Coronary artery (tissue), 2 donors: ENCODE measurements at places on chromosomes 5 and 9.

GRCh38 chr5:68382640-68383039, 167.1 kb downstream of the PIK3R1 start:
- DNase-seq: no peak

DNA sequence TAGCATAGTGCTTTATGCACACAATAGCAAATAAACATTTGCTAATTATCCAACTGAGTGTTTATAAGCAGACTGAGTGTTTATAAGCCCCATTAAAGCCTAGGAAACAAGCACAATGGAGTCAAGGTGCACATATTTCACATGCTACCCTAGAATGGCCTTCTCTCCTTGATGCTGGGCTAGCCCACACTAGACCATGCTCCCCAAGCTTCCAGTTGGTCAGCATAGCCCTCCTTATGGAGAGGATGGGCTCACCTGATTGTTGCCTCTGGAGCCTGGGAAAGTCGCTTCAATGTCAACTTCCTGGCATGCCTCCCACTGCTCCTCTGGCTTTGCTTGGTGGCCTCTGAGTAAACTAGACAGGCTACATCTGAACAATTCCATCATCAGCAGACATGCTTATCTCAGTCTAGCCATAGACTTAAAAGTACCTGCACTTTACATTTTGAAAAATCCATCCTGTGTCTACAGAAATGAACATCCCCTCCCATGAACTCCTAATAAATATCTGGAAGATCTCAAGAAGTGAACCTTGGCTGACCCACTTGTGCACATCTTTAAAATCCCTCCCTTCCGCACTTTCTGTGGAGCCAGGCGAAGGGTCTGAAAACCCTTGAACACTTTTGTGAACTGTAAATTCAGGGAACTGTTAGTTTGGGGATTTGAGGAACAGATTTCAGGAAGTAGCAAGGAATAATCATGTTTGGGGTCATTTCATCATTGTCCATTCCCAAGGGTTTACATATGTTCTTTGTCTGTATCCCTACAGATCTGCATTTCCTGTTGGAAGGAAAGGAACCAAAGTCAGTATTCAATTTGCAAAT, 486.6 kb downstream of the ARHGEF28 start:
- DNase-seq: no peak

- DNase-seq: no peak
These were observed 74.5 kb upstream of the MEGF10 start for GRCh38 chr5:127216143-127216542.

GRCh38 chr5:54443270-54443669, 12.2 kb upstream of the HSPB3 start:
- DNase-seq: no peak

GRCh38 chr5:14142827-14143545, at the start of gene TRIO:
TSS of gene TRIO (plus strand) at chr5:14143342. CDS start at chr5:14143726, 384 bp downstream.
- DNase-seq: peak; percentile 95

DNA sequence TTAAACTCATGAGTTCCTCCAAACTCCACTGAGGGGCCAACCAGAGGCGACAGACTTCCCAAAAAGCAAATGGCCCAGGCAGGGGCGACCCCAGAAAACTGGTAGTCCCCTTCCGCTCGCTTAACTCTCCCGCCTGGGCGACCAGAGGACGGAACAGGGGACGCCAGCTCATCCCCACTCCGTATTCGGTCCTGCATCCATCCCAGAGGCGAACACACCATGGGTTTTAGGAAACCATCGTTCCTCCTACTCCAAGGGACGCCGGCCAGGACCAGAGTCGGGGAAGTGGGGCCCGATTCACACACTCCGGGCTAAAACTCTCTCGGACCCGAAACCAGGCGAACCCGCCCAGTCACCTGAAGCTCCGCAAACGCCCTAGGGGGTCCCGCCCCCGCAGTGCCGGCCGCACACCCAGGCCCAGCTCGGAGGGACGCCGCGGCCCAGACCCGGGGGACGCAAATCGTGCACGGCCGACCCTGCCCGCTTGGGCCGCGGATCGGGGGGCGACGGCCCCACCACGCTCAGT, 478 bp downstream of the TEX10 start:
- DNase-seq: peak; percentile 74

GRCh38 chr5:93577854-93578812, 2.9 kb downstream of the NR2F1-AS1 start:
- DNase-seq: no peak

DNA sequence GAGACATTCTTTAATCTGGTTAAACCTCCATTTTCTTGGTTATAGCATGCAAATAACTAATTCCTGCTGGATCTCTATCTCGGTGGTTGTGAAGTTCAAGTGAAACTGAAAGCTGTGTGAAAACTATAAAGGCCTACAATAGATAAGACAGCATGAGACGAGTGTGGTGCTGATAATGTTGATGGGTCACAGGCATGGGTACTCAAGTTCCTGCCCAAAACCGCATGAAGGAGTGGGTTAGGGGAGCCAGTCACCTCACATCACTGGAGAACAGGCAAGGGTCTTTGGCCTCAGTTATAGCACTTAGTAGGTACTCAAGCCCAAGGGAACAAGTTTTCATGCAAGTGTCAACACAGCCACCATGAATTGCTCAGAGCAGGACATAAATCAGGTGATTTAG, 16.7 kb downstream of the HMHB1 start:
- DNase-seq: no peak

DNA sequence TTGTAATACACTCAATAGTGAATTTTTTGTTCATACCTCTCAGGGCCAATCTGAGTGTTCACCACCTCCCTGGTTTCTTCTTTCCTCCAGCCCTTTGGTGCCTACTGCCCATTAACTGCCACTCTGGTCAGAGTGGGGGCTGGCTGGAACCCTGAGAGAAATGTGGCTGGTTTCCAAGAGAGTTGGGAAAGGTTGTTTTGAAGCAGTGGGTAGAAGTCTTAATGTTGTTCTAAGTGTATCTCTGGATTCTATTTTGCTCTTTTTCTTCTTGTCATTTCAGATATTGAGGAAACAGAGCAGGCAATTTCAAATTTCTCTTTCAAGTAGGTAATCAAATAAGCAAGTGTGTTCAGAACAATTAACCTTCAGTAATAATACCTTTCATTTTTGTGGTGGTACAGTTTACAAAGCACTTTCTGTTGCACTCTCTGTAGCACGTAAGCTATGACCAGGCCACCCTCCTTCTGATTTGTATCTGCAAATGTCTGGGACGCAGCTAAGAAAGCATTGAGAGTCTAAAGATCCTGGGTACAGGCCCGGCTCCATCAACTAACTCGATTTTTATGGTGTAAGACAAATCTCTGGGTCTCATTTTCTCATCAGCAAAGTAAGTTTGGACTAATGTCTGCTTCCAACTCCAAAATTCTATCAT, 8.4 kb downstream of the SLC1A3 start:
- no peak for DNase-seq

- DNase-seq: no peak
These were observed 304.8 kb upstream of the TLE4 start for GRCh38 chr9:79266986-79267385.

DNA sequence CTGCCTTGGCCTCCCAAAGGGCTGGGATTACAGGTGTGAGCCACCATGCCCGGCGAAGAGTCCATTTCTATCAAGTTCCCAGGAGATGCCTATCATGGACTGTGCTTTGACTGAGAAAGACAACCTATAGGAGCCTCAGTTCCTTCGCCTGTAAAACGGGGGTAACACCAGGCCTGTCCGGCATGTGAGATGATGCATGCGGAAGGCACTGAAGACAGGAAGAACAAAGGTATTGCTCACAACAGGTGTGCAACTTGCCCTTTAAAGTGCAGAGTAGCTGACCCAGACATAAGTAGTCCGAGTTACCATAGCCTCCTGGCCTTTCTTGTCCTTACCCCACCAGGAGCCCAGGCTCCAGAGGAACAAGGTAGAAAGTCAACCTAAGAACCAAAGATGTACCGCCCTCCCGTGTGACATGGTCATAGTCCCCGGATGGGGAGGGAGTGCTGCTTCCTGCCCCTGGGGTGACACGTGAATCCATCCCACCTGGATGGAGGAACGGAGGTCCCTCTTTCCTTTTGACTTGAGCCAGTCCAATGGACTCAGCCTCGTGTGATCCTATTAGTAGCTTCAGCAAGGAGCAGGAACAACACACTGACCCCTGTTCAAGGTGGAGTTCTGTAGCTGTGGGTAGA, 60.3 kb downstream of the HSPA4 start:
- no peak for DNase-seq

DNA sequence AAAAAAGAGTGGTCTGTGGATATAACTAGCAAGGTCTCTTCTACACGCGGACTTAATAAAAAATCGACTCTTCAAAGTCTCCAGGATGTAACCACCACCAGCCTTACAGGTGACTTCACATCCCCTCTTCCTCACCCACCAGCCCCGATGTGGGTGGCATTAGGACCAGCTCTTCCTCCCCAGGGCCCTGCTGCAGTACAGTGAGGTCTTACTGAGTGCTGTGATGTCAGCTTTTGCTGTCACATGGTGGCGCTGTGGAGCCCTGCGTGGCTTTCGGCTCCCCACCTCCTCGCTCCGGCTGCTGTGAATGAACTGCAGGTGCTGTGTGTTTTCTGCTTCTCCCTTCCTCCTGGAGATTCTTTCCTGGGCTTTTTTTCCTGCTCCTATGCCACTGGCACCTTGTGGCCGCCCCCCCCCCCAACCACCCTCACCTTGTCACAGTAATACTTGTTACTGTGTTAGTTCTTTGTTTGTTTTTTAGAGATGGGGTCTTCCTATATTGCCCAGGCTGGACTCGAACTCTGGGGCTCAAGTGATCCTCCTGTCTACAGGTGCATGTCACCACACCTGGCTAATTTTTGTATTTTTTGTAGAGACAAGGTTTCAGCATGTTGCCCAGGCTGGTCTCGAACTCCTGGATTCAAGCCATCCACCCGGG, 15.8 kb upstream of the RAPGEF1 start:
- DNase-seq: no peak

- DNase-seq: peak; percentile 81
These were observed 25.3 kb downstream of the ZDHHC11B start for GRCh38 chr5:759111-759751.

GRCh38 chr5:131064669-131065371, 100.2 kb downstream of the HINT1 start:
- DNase-seq: no peak

DNA sequence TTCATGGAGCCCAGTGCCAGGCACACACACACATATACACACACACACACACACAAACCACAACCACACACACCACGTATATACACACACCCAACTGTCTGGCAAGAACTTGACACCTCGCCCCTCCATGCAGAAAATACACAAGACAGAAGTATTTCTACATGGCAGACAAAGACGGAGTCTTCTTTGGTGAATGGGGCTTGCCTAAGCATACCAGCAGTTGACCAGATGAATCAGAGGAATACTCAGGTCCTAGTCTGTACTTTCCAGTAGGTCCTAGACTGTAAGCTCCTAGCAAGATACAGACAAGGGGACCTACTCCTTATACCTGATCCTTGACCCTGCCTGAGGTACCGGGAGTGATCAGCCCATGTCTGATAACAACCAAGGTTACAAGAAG, 60.1 kb downstream of the SIL1 start:
- DNase-seq: no peak

- DNase-seq: no peak
These were observed 115.8 kb downstream of the EMB start for GRCh38 chr5:50325237-50325832.

DNA sequence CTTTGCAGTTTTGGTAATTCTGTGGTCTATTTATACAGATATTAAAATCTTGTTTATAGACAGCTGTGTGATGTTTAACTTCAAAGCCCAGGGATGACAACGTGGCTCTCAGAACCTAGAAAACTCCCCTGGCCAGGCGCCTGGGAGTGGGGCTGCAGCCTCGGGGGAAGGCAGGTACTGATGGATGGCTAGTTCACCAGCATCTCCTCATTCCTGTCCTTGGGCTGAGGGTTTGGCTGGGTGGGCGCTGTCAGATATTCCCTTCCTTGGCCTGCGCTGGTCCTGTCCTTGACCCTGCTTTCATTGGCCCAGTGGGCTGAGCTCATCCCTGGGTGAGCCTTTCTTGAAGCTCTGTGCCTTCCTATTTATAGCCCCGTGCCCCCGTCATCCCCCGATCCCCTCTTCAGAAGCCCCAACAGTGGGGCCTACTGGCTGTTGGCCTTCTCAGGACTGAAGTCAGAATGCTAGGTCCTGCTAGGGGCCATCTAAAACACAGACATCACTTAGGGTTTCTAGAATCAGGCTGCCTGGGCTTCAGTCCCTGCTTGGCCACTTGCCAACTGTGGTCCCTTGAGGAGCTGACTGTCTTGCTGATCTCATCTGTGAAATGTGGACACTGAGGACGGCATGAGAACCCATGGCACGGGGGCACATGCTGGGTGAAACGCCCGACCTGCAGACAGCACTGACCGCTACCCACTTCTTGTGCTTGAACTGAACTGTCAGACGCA, 20.9 kb downstream of the SH3GLB2 start:
- DNase-seq: no peak

- DNase-seq: no peak
These were observed 129.2 kb upstream of the PHYKPL start for GRCh38 chr5:178361657-178362445.

GRCh38 chr9:35073279-35073612, 821 bp upstream of the VCP start:
- no peak for DNase-seq

- no peak for DNase-seq
These were observed 8.5 kb downstream of the NOP16 start for GRCh38 chr5:176379881-176380280.

- DNase-seq: no peak
These were observed 21.5 kb upstream of the PLEKHG4B start for GRCh38 chr5:70440-70839.

GRCh38 chr9:36492865-36493264, 79.8 kb upstream of the MELK start:
- DNase-seq: no peak

DNA sequence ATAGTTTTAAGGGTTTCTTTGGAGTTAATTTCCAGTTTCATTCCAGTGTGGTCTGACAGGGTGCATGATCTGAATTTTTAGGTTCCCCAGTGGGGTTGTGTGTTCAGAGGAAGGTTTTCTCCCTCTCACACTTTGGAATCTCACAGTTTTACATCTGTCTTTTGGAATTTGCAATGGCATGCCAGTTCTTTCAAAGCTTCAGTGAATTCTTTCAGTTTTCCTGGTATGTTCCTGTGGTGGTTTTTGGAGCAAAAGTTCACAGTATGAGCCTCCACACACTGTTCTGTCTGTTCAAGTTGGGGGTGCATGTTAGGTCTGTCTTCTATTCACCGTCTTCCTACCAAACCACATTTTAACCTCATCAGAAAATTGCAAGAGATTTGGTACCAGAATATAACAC, 624.2 kb downstream of the KCTD16 start:
- DNase-seq: no peak

- DNase-seq: no peak
These were observed 277.5 kb downstream of the CEMIP2 start for GRCh38 chr9:71490810-71491209.

DNA sequence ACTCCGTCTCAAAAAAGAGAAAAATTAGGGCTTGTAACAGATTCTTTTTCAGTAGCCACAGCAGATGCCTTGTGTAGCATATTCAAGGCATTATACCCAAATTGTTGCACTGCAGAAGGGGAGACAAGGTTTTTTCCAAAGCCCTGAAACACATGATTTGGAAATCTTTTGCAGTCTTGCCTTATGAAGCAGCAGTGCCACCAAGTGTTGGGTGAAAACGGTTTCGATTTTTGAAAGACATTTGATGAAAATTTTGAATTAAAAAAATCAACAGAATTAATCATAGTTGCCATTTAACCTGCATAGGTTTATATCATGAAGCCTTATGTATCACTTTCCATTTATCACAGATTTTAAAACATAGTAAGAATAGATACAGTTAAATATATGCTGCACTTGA, 479.5 kb downstream of the TAF11L14 start:
- DNase-seq: no peak

GRCh38 chr5:74673011-74673790, 11.8 kb upstream of the HEXB start:
- no peak for DNase-seq
